ENCODE measurements at places on chromosomes 13 and 19.

- DNase-seq = no peak
Observed at GRCh38 chr13:33740134-33740538, 77.8 kb upstream of the RFC3 start.

DNA sequence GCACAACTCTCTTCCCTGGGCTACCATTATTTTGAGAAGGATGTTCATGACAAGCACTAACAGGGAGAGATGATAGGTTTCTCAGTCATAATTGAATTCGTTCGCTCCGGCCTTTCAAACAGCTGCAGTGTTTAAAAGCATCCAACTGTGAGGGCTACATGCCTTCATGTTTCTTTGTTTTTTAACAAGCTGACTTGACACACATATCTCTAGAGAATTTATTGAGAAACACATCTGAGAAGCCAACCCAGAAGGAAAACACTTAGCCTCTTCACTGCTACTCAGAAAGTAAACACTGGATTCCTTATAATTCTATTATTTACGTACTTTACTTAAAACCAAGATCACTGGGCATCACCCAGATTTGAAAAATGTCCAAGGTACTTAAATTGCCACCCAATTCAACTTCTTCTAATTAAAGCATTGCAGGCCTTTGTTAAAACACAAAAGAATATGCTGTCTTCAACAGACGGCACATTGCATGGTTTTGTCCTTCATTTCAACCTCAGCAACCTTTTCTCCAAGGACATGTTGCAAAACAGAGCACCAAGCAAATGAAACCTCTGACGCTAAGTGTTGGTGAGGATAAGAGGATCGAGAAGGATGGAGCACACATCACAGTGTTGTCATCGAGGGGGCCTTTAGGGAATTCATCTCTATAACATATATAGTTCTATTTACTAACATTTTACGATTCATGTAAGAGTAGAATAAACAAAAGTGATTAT, 75.8 kb downstream of the TBC1D4 start:
- DNase-seq = no peak

- no peak for DNase-seq
Observed at GRCh38 chr13:38369058-38369457, 19.4 kb downstream of the UFM1 start.

DNA sequence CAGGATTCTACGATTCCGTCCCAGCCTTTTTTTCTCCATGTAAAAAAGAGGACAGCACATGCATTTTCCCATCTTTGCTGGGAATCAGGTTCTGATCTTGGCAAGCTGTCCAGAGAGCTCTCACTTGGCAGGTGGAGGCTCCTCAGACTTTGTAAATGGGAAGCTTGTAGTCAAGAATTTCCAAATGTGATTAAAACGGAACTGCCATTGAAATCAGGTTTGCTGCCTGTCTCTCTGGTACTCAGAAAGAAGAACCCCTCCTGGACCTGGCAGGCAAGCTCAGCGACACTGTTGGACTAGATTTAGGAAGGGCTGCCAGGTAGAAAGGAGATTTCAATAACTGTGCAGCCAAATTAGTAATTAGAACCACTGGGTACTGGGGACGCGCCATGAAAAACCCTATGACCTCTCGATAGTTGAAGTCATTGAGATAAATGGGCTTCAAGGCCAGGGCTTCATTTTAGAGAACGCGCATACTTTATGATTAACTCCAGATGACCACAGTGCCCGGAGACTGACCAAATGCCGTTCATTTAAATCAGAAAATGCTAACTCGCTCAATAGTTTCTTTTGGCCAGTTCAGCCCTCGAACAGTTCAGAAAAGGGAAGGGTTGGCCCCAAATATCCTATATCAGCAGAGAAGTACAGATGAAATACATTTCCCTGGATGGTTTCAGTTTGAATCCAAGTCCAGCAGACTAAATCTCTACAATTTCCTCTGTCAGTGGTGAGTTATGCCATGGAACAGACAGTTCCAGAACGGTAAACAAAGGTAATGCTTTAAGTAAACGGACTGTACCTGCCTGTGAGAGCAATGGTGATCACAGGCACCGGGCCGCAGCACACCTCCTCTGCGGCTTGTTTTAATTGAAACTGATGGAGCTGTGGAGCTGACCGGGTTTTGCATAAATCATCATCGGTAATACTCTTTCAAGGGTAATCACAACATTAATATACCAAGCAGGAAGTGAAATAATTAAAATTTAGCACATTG, 517.4 kb downstream of the RFC3 start:
- DNase-seq = no peak

DNA sequence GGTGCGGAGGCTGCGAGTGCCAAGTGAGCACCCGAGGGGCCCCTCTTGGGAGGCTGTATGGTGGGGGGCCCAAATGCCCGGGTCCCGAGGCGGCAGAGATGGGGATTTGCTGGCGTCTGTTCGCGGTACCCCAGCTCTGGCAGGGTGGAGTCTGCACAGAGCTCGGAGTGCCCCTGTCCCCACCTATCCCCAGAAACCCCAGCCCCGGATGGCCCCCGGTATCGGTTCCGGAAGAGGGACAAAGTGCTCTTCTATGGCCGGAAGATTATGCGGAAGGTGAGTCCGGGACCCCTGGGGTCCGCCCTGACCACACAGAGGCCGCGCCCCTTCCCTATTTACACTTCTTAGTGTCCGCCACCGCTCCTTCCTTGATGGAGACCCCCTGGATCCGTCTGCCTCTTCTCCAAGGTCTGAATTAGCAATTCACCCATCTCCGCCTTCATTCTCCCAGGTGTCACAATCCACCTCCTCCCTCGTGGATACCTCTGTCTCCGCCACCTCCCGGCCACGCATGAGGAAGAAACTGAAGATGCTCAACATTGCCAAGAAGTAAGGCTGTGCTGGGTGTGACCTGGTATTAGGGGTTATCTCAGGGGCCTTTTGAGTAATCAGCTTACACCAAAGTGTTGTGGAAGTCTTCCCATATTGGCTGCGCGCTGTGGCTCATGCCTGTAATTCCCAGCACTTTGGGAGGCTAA, 630 bp downstream of the PNPLA6 start:
- no peak for DNase-seq

DNA sequence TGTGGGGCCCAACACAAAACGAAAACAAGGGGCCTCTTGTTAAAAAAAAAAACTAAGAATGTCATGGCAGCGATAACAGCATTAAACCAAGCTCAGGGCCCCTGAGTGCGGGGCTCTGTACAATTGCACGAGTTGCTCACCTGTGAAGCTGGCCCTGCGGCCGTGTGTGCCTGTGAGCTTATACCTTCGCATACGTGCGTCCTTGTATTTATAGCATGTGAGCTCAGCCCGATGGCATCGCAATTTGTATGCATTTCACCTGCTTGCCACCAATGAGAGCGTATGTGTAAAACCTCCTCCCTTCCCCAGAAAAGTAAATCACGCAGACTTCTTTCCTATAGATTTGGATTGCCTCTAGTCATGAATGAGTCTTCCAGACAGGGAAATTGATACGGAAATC, 17.1 kb downstream of the HNRNPM start:
- DNase-seq = no peak

- DNase-seq = no peak
Observed at GRCh38 chr13:40344270-40345148, 321.9 kb downstream of the FOXO1 start.

DNA sequence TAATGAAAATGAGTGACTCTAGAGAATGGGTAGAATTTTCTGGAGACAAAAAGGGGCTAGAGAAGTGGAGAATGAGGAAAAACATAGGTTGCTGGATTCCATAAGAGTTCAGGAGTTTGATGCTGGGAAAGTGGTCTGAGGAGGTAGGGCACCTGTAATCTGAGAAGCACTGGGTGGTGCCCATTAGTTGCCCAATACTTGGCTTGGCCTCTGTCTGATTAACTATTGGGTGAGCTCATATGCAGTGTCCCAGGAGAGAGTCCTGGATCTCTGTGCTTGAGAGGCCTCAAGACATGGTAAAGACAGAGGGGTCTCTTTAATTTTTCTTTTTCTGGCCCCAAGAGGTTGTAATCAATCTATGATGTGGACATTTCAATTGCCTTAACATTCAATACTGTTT, 390.1 kb downstream of the TDRD3 start:
- no peak for DNase-seq

DNA sequence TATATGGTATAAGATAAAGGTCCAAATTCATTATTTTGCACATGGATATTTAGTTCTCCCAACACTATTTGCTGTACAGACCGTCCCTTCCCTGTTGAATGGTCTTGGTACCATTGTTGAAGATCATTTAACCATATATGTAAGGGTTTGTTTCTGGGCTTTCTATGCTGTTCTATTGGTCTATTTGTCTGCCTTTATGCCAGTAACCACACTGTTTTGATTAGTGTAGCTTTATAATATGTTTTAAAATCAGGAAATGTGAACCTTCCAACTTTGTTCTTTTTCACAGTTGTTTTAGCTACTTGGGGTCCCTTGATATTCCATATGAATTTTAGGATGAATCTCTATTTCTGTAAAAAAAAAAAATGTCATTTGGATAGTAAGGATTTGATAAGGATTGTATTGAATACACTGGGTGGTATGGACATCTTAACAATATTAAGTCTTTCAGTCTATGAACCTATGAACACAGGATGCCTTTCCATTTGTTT, 16.9 kb downstream of the IFT88 start:
- DNase-seq = no peak

DNA sequence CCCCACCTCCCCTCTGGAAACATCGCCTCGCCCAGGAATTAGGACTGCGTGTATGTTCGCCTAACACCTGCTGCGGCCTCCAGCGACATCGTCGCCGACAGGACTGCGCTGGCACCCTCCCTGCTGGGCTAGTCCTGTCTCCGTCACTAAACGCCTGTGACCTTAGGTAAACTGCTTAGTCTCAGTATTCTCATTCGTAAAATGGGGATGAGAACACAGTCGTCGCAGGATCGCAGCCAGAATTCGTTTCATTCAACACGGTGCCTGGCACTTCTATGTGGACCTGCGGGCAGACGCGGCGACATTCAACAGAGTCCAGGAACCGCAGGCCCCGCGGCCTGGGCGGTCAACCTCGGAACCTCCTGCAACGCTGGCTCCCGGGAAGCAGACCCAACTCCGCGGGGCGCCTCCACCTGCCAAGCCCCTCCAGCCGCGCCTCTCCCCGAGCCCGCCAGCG, 485 bp downstream of the CRYL1 start:
- no peak for DNase-seq

DNA sequence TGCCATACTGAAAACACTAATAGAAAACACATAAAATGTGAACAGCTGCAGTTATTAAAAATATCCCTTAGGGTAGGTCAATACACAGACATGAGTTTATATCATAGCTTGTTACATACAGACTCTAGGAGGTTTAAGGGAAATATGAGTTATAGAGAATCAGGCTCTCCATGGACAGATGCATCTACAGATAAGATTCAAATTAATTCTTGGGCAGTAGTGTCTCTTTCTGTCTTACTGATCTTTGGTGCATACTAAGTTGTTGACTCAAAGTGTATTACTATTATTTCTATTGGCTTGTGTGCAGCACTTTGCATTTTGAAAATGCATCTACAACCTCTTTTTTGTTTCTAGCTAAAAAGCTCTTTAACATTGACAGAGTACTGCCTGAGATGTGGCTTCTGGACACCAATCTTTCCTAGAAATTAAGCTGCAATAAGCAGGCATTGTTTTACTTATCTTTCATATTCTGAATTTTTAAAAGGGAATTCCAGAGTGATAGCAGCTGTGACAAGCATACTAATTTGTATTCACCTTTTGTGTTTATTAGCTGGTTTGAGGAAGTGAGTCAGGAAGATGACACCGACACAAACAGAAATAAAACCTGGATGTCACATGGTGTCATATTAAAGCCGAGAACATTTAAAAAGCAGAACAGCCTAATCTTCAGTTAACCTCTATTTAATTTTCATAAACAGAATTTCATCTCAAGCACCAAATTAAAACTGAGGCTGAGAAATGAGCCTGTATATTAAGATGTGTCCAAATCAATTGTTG, 399.0 kb downstream of the PCDH9 start:
- no peak for DNase-seq

- DNase-seq = no peak
Observed at GRCh38 chr19:30327331-30327730, 44.9 kb upstream of the ZNF536 start.

Data from AG04449 (cell line).